ENCODE measurements at places on chromosomes 4 and X. TPM values are rescaled to one million over a fixed set of nuclear protein-coding genes. Genes with fewer than 3 reads are reported as not detected.

The KLHL15 gene
- total RNA-seq: 8.6 TPM

The CD99L2 gene
- total RNA-seq: 14.7 TPM

The SPANXC gene
- not detected for total RNA-seq

The BGN gene
- not detected for total RNA-seq

- H3K36me3 ChIP-seq: no peaks in the 10 kb centered on the region
- no peaks in the 10 kb centered on the region for H3K4me1 ChIP-seq
- no peak overlapping the region for H3K27ac ChIP-seq
- H3K27me3 ChIP-seq: no peaks in the 10 kb centered on the region
Observed at GRCh38 chrX:134747006-134747405, 88.7 kb upstream of the PLAC1 start.

DNA sequence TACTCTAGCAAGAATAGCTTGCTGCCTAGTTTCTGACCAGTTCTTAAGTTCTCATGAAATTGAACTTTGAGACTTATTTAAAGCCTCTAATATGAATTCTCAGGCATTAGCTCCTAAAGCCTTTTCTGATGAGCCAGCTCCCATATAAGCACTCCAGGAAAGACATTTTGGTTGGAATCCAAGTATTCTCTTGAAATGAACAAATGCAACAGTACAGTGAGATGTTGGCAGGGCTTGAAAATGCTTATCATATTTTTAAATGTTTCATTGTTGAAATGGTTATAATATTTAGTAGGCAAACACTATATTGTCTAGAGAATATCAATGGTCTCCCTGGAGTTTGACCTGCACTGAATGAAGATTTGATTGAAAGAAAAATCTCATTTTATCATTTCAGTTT, 240.3 kb downstream of the ANK2 start:
- no peaks in the 10 kb centered on the region for H3K36me3 ChIP-seq
- no peak for DNase-seq
- H3K27me3 ChIP-seq: no peaks in the 10 kb centered on the region

DNA sequence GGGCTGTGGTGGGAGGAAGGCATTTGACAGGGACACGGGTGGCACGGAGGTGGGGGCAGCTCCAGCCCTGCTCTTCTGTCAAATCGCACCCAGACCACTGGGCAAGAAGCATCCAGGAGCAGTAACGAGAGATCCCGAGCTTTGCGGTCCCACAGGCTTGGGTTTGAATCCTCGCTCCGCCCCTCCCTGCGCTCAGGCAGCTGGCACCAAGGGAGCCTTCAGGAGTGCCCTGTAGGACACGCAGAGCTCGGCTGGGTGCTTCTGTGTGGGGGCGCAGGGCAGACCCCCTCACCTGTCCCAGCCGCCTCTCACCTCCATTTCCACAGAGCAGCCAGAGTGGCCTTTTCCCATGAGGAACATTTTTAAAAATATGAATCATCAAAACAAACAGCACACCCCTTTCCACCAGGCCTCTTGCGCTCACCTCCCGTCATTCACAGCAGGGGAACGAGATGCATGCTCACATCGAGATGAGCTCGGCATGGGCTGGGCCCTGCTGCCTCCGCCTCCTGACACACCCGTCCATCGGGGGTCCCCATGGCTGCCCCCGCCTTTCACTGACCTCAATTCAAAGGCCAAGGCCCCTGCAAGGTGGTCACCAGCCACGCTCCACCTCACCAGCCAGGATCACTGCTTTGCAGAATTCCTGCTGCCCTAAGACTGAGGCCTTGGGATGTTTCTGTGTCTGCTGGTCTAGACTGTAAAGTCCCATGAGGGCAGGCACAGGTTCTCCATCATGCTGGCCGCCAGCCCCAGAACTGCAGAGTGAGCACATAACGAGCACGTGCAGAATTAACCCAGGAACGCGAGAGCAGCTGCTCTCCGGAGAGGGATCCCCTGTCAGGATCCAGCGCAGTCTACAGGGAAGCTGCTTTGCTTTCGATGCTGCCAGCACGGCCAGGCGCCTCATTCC, 52.7 kb downstream of the ACOX3 start:
- no peaks in the 10 kb centered on the region for H3K27me3 ChIP-seq
- H3K4me1 ChIP-seq: no peaks in the 10 kb centered on the region
- H3K4me3 ChIP-seq: no peak overlapping the region
- DNase-seq: no peak
- no peak overlapping the region for H3K27ac ChIP-seq
- peaks cover 3% of the 10 kb centered on the region for H3K36me3 ChIP-seq

DNA sequence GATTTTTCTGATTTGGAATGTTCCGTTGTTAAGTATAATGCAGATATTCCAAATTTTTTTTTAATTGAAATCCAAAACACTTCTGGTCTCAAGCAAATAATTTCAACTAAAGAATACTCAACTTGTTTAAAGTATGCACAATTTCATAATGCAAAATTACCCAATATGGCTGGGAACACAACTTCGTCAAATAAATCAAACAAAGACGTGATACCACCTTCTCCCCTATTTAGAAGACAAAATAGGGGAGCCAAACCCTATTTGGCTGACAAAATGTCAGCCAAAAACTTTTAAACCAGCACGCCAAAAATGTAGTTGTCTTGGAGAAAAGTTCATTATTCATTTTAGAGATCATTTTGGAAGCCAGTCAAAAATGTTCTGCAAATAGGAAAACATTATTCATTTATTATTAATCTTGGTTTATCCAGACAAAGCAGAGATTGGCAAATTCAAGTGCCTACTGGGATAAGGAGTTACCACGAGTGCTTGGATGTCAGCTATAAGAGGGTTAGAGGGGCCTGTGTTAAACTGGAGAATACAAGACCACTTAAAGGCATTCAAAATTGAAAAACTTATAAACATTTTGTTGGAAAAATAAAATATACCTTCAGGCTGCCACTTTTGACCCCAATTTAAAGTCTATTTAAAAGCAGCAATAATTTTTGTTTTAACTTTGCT, 3.3 kb upstream of the TKTL2 start:
- H3K4me1 ChIP-seq: no peaks in the 10 kb centered on the region
- H3K4me3 ChIP-seq: no peak overlapping the region
- H3K36me3 ChIP-seq: no peaks in the 10 kb centered on the region
- H3K27ac ChIP-seq: no peak overlapping the region
- DNase-seq: no peak

DNA sequence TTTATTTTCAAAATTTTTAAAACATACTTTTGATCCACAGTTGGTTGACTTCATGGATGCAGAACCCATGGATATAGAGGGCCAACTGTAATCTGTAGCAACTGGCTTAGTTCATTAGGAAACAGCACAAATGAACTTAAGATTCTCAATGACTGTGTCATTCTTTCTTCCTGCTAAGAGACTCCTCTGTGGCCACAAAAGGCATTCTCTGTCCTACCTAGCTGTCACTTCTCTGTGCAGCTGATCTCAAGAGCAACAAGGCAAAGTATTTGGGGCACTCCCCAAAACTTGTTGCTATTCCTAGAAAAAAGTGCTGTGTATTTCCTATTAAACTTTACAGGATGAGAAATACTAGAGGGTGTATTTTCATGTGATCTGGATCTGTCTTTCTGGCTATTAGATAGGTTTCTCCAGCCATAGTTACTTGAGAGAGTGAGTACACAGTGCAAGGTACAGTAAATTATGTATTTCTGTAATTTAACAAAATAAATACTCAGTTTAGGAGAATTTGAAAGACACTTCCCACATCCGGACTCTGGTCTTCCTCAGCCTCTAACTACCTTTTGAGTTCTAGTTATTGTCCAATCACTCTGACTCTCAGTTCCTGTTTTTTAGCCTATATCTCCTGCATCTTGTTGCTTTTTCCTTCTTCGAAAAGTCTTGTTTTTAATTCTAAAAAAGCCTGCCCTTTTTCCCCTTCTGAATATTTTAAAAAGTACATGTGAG, 21.8 kb downstream of the TLR2 start:
- no peak overlapping the region for H3K4me3 ChIP-seq
- no peak overlapping the region for H3K27ac ChIP-seq
- H3K36me3 ChIP-seq: no peaks in the 10 kb centered on the region
- no peak for DNase-seq
- no peaks in the 10 kb centered on the region for H3K4me1 ChIP-seq

DNA sequence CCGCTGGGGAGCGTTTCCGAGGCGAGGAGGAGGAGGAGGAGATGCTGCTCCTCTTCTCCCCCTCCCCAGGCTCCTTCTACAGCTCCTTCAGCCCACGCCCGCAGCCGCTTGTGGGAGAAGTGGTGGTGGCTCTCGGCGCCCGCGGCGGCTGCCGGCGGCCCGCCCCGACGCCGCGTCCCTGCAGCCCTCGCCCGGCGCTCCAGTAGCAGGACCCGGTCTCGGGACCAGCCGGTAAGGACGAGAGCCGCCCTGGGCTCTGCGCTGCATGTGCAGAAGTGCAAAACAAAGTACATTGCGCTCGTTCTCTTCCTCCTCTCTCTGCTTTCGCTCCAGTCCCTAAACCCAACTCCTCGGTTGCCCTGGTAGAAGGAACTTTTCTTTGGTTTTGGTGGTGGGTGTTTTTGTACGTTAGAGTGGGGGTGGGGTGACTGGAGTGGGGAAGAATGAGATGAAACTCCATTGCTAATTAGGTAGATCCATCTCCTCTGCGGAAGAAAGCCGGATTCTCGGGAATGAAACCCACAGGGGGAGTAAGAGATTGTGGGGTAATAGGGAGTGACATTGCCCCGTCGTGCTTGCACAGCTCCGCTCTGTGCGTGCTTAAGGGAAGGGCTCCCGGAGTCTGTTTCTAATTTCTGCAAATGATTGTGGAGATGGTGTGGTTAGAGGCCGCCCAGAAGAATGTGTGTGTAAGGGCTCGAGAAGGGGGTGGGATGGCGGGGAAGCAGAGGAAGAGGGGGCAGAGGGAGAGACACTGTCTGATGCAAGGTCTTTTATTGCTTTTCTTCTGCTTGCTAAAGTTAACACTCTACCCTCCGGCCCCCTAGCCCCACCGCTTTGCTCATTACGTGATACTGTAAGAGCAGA, 677 bp downstream of the PTPN13 start:
- no peak overlapping the region for H3K27ac ChIP-seq
- H3K4me1 ChIP-seq: no peaks in the 10 kb centered on the region
- peak; percentile 7 for DNase-seq

- H3K4me3 ChIP-seq: no peak overlapping the region
- peaks cover 5% of the 10 kb centered on the region for H3K4me1 ChIP-seq
- no peaks in the 10 kb centered on the region for H3K27me3 ChIP-seq
- no peak for DNase-seq
- H3K36me3 ChIP-seq: peaks cover 11% of the 10 kb centered on the region
- H3K27ac ChIP-seq: no peak overlapping the region
Observed at GRCh38 chrX:24204331-24204730, 54.8 kb downstream of the ZFX start.

DNA sequence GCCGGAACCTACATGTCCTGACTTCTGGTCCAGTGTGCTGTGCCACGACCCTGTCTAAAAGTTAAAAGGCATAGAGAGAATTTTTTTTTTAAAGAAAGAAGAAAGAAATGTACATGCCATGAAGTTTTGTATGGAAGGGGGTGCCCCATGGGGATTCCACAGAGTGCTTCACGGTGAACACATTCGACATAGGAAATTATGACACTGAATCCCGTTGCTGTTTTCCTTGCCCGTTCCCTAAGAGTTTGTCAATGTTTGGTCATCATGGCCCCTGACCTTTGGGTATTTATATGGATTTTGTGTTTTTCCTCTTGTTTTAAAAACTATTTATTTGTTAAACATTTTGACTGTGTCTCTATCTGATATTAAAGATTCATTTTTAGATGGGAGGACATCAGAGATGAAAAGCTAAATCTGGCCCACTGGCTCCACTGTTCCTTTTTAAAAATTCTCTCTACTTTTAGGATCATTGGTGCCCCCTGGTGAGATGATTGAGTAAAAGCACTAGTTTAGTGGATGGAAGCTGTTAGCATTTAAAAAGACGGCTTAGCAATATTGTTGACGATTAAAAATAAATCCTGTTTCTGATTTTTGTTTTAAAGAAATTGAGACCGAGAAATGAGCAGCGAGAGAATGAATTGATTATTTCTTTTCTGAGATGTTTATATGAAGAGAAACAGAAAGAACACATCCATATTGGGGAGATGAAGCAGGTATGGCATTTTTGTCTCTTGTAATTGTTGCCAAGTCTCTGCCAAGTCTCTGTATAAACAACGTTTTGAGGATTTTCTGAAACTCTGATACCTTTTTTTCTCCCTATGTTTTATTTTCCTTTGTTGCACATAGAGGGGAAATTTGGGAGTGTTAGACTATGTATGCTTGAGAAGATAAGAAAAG, 75.0 kb downstream of the PTTG2 start:
- no peak for DNase-seq
- no peak overlapping the region for H3K27ac ChIP-seq
- H3K4me1 ChIP-seq: no peaks in the 10 kb centered on the region
- H3K36me3 ChIP-seq: peaks cover 17% of the 10 kb centered on the region
- H3K27me3 ChIP-seq: no peaks in the 10 kb centered on the region
- no peak overlapping the region for H3K4me3 ChIP-seq

- H3K4me3 ChIP-seq: no peak overlapping the region
- no peak overlapping the region for H3K27ac ChIP-seq
- H3K4me1 ChIP-seq: no peaks in the 10 kb centered on the region
- DNase-seq: no peak
Observed at GRCh38 chrX:87525771-87526229, 8.2 kb downstream of the KLHL4 start.

GRCh38 chrX:110758781-110759422, 36.7 kb downstream of the CHRDL1 start:
- H3K27me3 ChIP-seq: no peaks in the 10 kb centered on the region
- no peak for DNase-seq
- no peaks in the 10 kb centered on the region for H3K36me3 ChIP-seq
- no peak overlapping the region for H3K4me3 ChIP-seq
- no peaks in the 10 kb centered on the region for H3K4me1 ChIP-seq

- no peak overlapping the region for H3K4me3 ChIP-seq
- no peaks in the 10 kb centered on the region for H3K4me1 ChIP-seq
- H3K36me3 ChIP-seq: no peaks in the 10 kb centered on the region
- no peaks in the 10 kb centered on the region for H3K27me3 ChIP-seq
- DNase-seq: no peak
- H3K27ac ChIP-seq: no peak overlapping the region
Observed at GRCh38 chrX:129559783-129560182, 19.7 kb downstream of the OCRL start.

GRCh38 chrX:104922206-104922621, 298.3 kb downstream of the TEX13A start:
- H3K4me1 ChIP-seq: no peaks in the 10 kb centered on the region
- no peak overlapping the region for H3K4me3 ChIP-seq
- no peak for DNase-seq
- H3K27ac ChIP-seq: no peak overlapping the region

GRCh38 chr4:56937262-56937661, 29.6 kb downstream of the REST start:
- no peaks in the 10 kb centered on the region for H3K27me3 ChIP-seq
- no peak overlapping the region for H3K4me3 ChIP-seq
- H3K4me1 ChIP-seq: no peaks in the 10 kb centered on the region
- H3K36me3 ChIP-seq: no peaks in the 10 kb centered on the region
- no peak for DNase-seq

DNA sequence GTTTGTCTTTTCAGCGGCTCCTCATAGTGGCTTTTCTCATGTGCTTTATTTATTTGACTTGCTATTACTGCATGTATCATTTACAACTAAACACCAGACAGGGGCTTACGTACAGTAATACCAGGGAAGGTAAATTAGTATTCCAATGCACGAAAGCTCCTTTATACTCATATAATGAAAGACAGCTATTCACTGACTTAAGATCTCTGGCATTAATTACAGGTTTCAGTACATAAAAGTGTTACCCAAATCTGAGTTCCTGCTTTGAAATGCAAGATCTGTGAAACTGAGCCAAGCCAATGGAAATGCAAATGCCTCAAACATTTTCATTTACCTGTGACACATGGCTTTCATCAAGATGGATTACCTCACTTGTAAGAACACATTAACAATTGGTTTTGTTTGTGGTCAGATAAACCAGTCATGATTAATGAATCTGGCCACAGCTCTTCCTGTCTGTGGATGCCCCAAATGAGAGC, 107.2 kb downstream of the ANAPC4 start:
- no peak overlapping the region for H3K27ac ChIP-seq
- H3K27me3 ChIP-seq: no peaks in the 10 kb centered on the region
- H3K36me3 ChIP-seq: no peaks in the 10 kb centered on the region
- no peaks in the 10 kb centered on the region for H3K4me1 ChIP-seq

All from CD8-positive, alpha-beta memory T cell (primary cell).